ENCODE measurements at places on chromosomes 13 and 19.

DNA sequence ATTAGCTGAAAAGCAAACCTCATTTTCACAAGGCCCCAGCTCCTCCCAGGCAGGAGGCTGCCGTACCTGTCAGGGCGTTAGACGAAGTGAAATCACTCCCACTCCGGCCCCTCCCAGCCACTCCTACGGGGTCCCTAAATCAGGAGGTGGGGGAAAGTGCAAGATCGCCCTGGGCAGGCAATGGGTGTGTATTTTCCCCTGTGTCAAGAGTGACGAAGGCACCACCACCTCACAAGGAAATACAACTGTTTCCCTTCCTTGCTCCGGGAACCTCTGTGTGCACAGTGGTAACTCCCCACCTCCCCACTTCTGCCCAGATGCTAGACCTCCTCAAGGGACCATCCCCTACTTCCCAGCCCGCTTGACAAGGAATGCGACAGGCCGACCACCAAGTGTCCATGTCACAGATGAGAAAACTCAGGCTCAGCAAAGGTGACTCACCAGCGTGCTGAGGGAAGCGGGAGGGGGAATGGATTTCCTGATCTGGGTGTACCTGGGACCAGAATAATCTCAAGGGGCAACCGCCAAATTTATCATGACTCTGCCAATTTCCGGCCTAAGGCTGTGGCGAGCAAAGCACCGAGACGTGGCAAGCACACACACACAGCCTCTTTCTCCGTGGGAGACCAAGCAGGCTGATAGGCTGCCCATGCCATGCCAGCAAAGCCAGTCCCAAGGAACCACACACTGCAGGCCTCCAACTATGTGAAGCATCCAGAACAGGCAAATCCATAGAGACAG lies 7.3 kb downstream of the PPP6R1 start:
- DNase-seq: no peak

DNA sequence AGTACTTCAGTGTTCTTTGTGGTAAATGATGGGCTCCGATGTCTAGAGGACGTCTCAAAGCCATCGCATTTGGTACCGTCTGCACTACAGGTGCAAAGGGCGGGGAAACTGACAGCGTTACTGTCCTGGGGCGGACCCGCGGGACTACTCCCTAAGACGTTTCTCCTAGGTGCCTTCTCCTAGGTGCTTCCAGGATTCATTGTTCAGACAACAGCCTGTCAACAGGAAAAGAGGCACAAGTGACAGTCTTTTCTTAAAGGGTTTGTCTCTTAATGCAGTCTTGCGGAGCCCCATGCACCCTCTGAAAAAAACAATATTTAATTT lies 1.4 kb downstream of the SERTM1 start:
- no peak for DNase-seq

DNA sequence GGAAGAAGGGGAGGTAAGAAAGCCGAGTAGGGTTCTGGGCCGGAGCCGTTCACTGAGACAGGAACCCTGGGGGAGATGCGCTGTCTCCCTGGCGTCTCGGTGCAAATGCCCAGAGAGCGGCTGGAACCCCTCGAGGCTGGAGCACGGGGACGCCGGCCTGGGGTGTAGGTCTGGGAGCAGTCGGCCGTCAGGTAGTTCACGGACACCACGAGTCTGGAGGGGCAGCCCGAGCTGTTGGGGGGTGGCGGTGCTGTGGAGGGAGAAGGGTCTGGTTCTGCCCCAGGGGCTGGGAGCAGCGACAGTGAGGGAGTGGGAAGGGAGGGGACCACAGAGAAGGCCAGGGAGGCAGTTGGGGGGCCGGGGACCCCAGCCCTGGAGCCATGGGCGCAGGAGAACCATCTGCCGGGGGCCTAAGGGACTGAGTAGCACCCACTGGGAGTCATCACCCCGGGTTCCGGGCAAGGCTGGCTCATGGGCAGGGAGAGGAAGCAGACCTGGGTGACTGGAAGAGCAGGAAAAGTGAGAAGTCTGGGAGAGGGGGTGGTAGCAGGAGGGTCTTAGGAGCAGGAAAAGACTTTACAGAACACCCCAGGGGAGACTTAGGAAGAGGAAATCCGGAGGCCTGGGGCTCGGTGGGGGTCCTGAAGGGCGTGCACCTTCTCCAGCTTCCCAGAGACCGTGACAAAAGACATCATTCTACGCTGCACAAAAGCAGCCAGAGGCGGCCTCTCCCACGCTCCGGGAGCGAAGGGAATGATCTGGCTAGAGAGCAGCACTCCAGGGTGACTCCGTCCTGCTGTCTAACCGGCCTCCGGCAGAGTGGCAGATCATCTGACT lies 173.1 kb upstream of the SOX1 start:
- DNase-seq: no peak

GRCh38 chr19:9953802-9954542 lies 17.7 kb upstream of the OLFM2 start:
- no peak for DNase-seq

- no peak for DNase-seq
Observed at GRCh38 chr19:35045667-35046300, 4.3 kb downstream of the HPN start.

DNA sequence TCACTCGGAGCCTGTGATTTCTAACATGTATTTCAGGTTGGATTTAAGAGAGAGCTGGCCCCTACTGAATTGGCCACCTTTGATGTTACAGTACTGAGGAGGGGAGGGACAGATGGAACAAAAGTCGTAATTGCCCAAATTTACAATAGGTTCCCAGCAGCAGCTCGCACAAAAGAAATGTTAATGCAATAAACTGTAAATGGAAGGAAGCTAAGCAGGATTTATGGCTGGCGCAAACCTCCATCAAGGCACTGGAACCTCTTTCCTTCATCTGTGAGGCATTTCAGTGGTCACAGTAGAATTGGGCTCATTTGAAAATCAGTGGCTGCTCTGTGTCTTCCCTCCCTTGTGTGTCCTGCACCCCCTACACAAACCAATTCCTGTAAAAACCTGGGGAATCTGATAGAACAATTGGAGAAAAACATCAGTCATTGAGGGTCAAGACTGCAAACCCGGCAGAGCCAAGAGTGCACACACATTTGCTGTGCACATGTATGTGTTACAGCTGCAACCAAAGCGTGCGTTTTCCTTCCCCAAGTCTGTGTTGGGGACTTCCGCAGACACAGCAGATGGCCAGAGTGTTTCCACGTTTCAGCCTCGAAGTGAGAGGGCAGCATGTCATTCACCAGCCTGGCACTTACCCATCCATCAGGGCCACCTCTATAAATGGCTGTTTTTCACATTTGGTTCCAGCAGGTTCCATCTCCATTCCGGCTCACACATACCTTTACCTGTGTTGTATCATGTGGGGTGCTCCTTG lies 192.8 kb downstream of the TM9SF2 start:
- peak; percentile 63 for DNase-seq

GRCh38 chr19:38516802-38517201 lies 83.3 kb downstream of the RYR1 start:
- DNase-seq: no peak
